ENCODE measurements at places on chromosomes 3 and 15.

DNA sequence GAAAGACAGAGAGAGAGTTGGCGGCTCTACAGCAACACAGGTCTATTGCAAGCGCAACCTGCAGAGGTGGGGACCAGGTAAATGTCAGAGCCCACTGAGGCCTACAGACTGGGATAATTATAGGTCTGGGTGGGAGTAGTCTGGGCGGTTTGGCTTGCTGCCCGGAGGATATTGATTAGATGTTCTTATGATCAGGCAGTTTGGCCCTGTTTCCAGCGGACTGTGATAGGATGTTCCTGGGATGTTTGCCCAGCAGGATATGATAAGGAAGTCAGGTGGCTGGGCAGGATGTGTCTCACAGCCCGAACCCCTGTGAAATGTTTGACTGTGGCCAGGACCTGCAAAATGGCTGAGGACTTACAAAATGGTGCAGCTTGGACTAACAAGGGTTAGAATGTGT, 364.9 kb downstream of the NAALADL2 start:
- no peak for DNase-seq

DNA sequence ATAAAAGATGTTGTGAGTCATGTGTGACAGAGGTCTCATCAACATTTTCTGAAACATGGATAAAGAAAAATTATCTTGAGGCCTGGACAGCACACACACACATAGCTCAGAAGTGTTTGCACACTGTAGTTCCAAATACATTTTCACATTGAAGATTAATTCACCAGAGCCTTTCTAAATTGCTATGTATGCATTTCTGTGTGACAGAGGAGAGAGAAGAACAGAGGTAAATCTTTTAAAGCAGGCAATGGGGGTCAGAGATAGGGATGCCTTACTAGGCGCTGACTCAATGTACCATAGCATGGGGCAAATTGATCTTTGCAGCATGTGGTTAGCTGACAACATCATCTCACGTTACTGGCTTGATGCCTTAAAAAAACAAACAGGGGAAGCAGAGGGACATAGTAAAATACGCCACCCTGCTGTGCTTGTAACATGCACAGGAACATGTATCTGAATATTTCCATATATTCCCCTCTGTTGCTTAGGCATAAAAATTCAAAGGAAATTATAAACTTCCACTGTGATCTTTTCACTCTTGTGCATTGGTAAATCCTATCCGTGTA, 7.7 kb downstream of the POU1F1 start:
- no peak for DNase-seq

DNA sequence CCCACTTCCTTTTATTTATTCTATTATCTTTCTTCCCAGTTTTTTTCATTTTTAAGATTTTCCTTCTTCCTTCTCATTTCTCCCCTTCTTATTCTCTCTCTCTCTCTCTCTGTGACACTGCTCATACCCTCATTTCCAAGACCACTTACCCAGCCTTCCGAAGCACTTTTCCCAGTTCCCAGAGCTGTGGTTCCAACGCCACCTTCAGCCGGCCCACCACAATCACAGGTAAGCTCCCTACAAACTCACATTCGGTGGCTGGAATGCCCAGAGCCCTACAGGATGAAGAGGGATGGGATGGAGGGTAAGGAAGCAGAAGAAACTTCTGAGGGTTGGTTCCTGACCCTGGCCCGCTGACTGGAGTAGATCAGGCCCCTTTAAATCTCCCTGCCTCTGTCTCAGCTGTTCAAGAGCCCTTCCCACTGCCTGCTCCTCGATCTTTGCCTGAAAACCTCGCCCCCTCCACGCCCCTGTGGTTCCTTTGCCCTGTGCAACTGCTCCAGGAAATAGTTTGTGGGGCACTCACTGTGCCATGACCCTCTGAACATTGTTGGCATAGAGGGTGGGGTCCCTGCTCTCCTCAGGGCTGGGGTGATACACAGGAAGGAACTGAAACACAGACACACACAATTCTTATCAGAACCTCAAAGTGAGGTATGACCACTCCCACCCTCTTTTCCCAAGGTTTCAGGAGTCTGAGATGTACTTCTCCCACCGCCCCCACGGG, 4.8 kb downstream of the LPCAT4 start:
- DNase-seq: no peak

- DNase-seq: no peak
Measured at GRCh38 chr15:93985925-93986324, 245.4 kb upstream of the MCTP2 start.

- DNase-seq: no peak
Measured at GRCh38 chr3:19931767-19932188, 2.2 kb downstream of the EFHB start.

DNA sequence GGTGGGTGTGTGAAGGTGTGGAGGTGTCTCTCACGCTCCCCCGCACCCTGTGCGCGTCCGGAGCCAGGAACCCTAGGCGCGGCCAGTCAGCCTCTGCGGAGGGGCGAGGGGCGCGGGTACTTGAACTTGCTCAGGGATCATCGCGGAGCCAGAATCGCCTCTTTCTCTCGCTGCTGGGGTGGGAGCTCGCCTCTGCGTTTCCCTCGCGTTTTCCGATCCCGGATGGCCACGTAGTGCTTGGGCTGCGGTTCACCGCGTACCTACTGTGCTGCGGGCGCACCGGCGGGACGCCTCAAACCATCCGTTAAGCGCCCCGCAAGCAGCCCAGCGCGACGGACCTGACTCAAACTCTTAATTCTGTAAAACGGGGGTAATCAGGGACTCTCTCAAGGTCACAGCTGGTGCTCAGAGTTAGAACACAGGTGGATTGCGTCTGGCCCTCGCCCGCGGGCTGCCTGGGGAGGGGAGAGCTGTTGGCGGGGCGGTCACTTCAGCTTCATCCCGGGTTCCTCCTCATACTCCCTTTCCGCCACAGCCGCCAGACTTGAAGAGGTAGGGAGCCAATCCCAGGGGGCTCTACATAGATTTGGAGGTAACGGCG, 686 bp downstream of the MYRIP start:
- DNase-seq: no peak

DNA sequence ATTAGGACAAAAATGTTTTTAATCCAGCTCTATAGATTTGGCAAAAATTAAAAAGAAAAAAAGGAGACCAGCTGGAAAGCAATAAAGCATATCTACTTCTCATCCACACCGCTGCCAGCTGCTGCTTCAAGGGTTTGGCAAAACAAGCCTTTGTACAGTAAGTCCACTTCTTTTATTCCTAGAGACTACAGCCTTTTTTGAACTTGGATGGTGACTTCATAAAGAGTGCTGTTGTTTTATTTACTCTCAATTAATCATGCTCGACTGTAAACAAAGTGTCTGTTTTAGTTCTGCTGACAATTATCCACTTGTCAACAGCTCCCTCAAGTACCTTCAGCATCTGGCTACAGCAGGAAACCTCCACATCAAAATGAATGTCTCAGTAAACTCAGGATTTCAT, 12.3 kb upstream of the FOXB1 start:
- DNase-seq: no peak

- no peak for DNase-seq
Measured at GRCh38 chr3:116135457-116136085, 309.7 kb downstream of the LSAMP start.

DNA sequence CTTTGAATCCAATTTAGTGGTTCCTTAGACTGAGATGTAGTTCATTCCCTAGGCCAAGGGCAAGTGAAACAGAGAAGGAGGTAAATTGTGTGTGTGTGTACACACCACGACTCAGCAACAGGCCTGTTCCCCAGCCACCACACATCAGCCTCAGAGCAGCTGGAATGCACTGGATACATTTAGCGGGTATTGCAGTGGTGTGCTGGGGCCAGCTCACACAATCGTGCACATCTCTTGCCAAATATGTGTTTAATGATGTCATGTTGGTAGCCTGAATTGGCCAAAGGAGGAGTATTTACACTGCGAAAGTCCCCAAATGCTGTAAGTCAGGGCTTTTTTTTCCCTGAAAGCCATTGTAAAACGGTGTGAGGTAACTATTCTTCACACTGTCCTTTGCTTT, 82.3 kb downstream of the RBPMS2 start:
- DNase-seq: no peak

DNA sequence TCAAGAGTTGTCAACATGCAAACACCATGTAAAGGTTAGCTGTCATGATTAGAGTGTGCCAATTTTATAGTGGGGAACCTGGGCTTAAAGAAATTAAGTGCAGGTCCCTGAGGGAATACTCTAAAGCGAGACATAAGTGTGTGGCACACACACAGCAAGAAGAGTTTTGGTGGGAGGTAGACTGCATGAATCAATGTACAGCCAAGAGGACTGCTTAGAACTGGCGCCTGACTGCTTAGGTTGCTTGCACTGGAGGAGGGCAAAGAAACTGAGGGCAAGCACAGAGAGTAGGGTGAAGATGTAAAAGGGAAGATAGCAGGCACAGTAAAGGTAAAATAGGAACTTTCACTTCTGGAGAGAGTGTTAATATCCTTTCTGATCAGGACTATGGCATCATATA, 184.9 kb downstream of the SOX2 start:
- DNase-seq: no peak

DNA sequence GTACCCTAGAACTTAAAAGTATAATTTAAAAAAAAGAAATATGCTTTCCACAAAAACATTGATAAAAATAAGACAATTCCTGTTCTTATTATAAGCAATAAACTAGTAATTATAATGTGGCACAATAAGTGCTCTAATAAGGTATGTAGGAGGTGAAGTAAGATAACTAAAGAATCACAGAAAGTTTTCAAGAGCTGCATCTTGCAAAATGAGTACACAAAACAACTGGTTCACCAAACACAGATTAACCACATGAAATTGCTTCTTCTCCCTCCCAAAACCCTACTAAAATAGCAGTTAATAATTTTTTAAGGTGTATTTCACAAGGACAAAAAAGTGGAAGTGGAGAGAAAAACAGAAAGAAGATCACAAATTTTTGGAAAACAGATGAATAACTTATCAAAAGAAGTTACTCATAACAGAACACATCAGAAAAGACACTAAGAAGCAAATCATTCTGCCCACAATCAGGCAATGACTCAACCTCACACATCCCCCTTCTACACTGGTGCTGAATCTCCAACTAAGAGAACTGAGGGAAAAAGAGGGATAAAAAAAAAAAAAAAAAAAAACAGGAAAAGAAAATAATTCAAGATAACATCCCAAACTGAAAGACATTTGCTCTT, 64.2 kb downstream of the TBC1D5 start:
- DNase-seq: no peak

DNA sequence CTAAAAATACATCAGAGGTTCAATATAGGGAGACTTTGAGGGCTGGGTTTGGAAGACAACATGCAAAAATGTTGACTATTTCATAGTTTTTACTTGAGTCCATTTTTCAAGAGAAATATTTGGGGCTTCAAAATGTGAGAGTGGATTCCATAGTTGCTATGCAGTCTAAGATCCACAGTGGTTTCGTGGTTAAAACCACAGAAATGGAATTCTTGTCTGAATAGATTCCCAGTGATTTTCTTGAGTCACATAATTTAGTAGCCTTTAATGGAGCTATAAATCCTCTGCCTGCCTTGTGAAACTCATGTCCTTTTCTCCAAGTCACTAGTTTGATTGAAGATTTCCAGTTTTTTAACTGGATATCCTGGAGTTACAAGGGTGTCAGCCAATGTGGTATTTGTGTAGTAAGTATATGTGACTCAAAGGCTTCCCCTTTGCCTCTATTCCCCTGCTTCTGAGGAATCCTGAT, 94.7 kb upstream of the RBMS3 start:
- no peak for DNase-seq

GRCh38 chr3:70728311-70728710, 415.9 kb upstream of the MDFIC2 start:
- no peak for DNase-seq

GRCh38 chr3:185328324-185329004, 34.5 kb upstream of the MAP3K13 start:
- no peak for DNase-seq

- no peak for DNase-seq
Measured at GRCh38 chr3:37054370-37054769, 61.1 kb downstream of the MLH1 start.

DNA sequence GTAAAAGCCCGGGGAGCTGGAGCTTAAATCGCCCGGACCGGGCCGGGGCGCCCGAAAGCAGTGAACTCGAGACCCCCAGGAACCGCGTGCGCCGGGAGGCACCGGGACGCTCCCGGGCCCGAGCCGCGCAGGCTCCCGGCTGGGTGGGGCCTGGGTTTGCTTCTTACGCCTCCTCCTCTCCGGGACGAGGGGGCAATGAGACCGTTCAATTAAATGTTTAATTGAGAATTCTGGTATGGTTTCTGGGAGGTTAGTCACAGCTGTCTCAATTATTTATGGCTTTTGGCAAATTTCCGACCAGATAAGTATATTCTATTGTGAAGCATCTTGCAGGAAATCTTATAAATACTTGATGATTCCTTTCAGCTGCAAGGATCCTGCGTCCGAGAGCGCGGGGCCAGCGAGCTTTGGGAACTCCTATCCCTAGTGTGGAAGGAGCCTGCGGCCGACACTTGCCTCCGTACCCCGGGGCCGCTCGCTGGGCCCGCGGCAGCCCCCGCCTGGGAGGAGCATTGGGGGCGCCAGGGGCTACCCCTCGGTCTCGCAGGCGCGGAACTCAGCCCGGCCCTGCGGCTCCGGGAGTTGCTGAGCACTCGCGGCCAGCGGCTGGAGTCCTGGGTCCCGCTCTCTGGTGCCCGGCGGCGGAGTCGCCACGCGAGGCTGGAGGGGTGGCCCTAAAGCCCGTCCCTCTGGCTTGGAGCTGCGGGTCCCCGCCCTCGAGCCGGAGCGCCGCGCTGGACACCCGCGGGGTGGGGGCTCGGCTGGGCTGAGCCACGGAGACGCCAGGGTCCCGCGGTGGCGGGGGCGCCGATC, 10.3 kb downstream of the ISL2 start:
- DNase-seq: no peak

GRCh38 chr15:59158701-59159034, 48.0 kb upstream of the LDHAL6B start:
- no peak for DNase-seq

- DNase-seq: no peak
Measured at GRCh38 chr3:117762621-117763037, 1053.0 kb downstream of the TUSC7 start.

GRCh38 chr3:87733671-87734367, 325.0 kb downstream of the CGGBP1 start:
- no peak for DNase-seq

DNA sequence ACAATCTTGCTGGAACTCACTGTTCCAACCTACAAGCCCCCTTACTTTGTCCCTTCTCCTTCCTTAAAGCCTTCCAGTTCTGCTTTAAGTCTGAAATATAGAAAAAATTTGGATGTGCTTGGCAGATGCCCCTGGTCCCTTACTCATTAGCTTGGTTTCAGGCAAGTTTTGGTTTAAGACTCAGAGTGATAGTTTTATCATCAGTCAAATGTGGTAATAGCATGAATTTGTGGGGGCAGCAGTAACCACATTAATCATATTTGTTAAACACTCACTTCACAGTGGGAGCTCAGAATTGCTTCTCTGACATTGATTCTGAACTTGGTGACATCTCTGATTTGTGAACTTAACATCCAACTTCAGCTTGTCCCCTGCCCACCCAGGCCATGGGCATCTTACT, 58.3 kb upstream of the ALDH1A3 start:
- no peak for DNase-seq

- no peak for DNase-seq
Measured at GRCh38 chr3:178508443-178508825, 27.8 kb upstream of the KCNMB2 start.

- no peak for DNase-seq
Measured at GRCh38 chr3:5112043-5112442, 10.0 kb upstream of the ARL8B start.
